ENCODE measurements at places on chromosomes 5 and 9. TPM values are rescaled to one million over a fixed set of nuclear protein-coding genes. Genes with fewer than 3 reads are reported as not detected.
A peak's percentile ranks its signal among the peaks of the same experiment; 100 is the strongest.

The GPRIN1 gene
- 0.75 TPM for polyA plus RNA-seq

The ECSCR gene
- 29.6 TPM for polyA plus RNA-seq

The ORM2 gene
- polyA plus RNA-seq = 0.37 TPM

The PPP2R2B gene
- polyA plus RNA-seq = 1.2 TPM

The ADGRV1 gene
- polyA plus RNA-seq = 1.1 TPM

DNA sequence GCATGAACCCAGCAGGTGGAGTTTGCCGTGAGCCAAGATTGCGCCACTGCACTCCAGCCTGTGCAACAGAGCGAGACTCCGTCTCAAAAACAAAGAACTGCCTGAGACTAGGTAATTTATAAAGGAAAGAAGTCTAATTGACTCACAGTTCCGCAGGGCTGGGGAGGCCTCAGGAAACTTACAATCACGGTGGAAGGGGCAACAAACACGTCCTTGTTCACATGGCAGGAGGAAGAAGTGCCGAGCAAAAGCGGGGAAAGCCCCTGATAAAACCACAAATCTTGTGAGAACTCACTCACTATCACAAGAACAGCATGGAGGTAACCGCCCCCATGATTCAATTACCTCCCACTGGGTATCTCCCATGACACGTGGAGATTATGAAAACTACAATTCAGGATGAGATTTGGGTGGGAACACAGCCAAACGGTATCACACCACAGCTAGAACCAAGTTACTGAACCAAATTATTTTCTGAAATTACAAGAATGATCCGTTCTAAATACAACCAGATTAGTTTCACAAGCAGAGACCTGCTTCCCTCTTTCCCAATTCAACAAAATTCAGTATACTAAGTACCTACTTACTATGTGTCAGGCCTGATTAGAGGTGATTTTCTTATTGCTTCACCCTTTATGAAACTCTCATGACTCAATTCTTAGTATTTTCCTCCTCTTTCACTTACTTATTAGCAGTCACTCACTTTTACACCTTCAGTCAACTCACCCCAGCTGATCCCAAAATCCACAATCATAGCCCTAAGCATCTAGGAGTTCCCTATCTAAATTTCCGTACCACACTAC is 8.4 kb downstream of the UBTD2 start:
- no peak for DNase-seq

DNA sequence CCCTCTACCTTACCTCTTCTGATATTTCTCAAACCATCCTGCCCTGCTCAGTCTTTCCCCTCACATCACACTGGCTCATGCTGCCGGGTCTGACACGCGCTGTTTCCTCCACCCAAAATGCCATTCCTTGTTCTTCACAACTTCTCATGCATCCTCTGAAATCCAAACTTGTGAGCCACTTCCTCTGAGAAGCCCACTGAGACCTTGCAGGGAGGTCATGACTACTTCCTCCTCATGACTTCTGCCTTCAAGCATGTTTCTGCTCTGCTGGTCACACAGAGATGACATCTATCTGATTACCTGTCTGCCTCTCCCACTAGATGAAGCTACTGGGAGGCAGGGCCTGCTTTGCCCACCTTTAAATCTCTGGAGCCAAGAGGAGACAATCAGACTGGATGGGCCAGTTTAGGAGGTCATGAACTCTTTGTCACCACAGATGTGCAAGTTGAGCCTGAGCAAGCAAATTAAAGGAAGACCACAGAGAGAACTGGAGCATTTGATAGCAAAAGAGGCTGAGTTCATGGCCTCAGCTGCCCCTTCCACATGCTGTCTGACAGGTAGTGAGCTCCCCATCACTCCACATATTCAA is 119.8 kb upstream of the TBC1D2 start:
- DNase-seq = no peak

- no peak for DNase-seq
Measured at GRCh38 chr5:50990296-50990924, 324.0 kb downstream of the PARP8 start.

DNA sequence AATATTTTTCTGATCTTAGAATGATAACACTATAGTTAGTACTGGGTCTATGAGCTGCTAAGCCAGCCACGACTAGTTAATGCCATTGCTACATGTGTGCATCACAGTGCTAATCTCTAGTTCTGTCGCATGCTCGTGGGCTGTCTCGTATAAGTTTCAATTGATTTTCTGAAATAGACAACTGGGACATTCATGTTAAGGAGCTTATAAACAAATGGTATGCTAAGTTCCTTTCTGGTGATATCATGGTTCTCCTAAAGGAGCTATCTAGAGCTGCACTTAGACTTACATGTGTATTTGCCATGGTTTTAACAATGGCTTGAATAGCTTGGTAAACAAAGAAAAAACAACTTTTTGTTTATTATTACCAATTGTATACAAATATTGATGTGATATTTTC is 46.2 kb downstream of the F2RL2 start:
- no peak for DNase-seq

DNA sequence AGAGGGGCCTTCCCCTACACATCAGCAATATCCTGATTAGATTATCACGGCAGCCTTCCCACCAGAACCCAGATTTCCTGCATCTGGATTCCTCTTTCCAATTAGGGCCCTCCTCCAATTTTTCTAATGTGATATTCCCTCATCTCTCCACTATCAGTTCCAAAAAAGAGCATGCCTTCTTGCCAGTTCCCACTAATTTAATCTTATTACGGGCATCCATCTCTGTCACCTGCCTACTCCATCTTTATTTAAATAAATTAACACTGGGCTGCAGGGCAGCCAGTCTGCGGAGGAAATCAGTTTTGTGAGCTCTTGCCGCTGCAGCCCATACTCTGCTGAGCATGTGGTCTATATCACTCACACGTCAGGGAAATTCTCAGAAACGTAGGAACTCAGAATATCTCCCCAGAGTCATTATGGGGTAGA is 16.6 kb upstream of the FBP2 start:
- DNase-seq = peak; percentile 34

GRCh38 chr9:133767625-133768024 is 29.5 kb upstream of the SARDH start:
- DNase-seq = no peak

DNA sequence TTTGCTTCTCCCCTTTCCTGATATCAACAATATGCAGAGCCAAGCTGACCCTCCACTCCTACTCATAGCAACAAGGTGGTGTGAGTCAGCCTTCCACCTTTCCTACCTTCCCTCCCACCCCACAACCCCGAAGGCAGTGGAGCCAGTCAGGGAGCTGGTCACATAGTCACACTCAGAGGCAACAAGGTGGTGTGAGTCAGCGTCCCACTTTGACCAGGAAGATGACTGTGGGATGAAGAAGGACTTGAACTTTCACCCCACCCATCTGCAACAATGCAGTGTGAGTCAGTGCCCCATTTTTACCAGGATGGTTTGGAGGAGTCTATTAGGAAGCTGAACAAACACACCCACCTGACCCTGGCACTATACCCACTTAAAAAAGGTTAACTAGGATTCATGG is 30.1 kb upstream of the ZNF782 start:
- no peak for DNase-seq

DNA sequence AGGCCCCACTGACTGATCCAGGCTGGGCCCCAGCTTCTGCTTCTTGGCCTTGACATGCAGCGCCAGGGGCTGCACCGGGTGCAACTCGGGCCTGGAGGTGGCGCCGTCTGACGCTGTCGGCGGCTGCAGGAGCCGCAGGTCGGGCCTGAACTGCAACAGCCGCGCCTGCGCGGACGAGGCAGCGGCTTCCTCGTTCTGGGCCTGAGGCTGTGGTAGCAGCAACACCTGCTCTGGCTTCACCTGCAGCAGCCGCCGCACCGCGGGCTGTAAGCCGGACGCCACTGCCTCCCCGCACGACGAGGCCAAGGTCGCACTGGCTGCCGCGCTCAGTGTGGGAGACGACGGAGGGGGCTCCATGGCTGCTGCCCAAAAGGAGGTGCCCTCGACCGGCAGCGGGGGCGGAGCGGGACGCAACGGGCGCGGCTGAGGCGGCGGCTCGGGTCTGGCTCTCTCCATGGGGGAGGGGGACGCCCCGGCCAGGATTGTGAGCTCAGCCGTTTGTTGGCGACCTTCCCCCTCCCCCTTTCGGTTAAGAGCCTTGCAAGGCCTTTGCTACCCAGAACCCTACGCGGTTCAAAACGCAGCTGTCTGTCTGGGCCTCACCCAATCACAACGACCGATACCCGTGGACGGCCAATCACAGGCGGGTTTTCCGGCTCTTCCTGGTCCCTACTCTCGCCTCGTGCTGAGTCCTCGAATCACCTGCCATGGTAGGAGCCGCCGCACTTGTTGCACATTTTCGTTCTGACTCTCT is 438 bp downstream of the SOX30 start:
- DNase-seq = peak; percentile 59

DNA sequence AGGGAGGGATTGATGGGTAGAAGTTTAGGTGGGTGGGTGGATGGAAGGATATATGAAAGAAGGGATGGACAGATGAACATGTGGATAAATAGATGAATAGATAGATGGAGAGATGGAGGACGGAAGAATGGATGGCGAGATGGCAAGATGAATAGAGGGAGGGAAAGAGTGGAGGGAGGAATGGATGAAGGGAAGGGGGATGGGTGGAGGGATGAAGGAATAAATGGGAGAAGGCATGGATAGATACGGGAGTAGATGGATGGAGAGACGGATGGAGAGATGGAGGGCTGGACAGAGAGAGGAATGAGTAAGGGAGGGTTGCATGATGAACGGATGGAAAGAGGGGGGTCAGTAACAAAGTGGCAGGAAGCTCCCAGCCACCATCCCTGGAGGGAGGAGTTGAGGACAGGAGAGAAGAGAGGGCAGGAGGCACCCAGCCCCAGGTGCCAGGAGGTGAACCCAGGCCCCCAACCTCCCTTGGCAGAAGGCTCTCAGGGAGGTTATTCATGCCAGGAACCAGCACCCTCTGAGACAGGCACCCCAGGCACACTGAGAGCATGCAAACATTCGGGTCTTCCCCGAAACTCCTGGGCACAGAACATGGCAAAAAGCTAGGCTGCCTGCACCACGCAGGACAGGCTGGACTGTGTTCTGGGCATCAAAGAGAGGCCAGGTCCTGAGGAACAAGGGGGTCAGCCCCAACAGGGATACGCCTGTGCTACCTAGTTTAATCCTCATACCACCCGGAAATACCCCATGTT is 9.1 kb downstream of the SARDH start:
- no peak for DNase-seq

DNA sequence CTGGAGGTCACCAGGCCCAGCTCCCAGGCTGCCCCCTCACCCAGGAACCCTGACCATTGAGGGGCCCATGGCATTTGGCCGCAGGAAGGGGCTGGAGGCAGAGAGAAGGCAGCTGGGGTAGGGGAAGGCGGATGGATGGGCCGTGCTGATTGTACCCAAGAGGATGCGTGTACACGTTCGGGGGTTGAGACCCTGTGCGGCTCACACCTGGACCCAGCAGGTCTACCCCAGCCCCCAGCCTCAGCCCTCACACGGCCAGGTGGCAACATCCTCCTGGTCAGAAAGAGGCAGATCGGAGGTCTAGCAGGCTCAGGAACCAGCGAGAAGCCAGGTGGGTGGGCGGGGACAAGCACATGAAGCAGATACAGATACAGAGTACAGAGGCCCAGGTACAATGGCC is 33.7 kb downstream of the NACC2 start:
- DNase-seq = no peak

- DNase-seq = peak; percentile 60
Measured at GRCh38 chr5:163347671-163348070, 89.7 kb upstream of the CCNG1 start.

DNA sequence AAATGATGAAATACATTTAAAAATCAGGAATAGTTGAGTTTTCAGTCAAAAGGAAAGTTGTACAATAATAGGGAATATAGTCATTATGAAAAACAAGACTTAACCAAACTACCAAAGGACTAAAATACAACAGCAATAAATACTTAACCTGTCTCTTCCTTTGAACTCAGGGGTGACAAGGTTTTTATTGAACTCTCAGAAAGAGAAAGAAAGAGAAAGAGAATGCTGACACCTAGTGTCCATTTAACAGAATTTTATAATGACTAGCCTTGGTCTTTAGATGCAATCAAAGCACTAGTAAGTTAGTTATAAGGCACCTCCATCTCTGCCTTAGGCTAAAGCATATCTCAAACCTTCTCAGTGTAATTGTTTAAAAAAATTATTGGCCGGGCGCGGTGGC is 47.5 kb downstream of the UIMC1 start:
- DNase-seq = peak; percentile 7

DNA sequence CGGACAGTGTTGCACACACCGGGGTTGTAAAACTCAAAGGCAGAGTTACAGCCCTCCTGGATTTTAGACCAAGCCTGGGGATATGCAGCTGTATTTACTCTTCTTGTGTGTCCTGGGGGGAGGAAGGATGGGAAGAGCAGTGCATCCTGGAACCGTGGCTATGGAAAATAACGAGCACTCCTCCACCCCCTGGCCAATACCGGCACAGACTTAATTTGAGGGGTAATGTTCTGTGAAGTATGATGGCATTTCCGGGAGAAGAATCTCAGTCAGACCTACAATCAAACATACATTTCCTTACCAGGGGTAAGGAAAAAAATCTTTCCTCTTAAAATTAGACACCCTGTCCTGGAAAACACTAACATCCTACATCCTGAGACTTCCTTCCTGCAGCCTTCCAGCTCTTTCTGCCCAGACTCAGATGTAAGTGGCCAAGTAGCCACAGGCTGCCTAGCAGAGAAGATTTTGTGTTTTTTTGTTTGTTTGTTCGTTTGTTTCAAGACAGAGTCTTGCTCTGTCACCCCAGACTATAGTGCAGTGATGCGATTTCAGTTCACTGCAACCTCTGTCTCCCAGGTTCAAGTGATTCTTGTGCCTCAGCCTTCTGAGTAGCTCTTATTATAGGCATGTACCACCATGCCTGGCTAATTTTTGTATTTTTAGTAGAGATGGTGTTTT is 11.0 kb upstream of the ERMP1 start:
- DNase-seq = peak; percentile 28

GRCh38 chr5:112283943-112284929 is 134.8 kb downstream of the EPB41L4A start:
- no peak for DNase-seq

GRCh38 chr9:137606734-137607138 is 1.2 kb downstream of the ARRDC1 start:
- no peak for DNase-seq

GRCh38 chr5:180222056-180222455 is 13.0 kb upstream of the RASGEF1C start:
- DNase-seq = no peak

GRCh38 chr5:119341452-119342349 is 14.1 kb upstream of the TNFAIP8 start:
- no peak for DNase-seq

DNA sequence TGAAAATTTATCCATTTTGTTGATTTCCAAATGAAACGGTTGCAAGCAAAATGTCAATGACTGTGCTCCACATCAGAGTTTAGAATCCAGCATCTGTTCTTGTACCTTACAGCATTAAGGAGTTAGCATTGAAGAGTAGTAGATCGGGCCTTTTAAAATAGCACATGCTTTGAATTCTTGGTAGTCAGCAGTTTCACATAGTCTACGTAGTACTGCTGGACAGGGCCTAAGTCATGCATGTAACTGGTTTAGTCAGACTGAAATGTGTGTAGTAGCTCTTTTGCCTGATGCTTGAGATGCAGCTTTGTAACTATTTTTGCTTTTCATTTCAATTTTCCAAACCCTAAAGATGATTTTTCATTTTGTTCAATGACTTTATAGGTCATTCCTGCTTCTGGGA is 19.8 kb downstream of the LECT2 start:
- no peak for DNase-seq

GRCh38 chr9:8134635-8135034 is 335.1 kb upstream of the DMAC1 start:
- no peak for DNase-seq
